Activated T-cell treated with anti-CD3 and anti-CD28 coated beads for 1 hour (primary cell): ENCODE measurements at places on chromosomes 2 and 18.

DNA sequence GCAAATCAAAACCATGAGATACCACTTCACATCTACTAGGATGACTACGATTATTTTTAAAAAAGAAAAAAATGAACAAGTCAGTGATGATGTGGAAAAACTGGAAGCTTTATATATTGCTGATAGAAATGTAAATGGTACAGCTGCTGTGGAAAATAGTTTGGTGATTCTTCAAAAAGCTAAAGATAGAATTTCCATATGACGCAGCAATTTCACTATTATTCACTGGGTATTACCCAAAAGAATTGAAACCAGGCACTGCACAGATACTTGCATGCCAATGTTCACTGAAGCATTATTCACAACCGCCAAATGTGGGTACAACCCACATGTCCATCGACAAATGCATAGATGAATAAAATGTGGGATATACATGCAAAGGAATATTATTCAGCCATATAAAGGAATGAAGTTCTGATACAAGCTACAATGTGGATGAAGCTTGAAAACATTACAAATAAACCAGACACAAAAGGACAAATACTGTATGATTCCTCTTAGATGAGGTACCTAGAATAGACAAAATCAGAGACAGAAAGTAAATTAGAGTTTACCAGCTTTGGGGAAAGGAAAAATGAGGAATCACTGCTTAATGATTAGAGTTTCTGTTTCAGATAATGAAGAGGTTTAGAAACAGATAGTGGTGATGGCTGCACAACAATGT, 11.1 kb downstream of the RTTN start:
- DNase-seq = no peak

- no peak for DNase-seq
Measured at GRCh38 chr18:10213526-10213925, 240.9 kb upstream of the APCDD1 start.

DNA sequence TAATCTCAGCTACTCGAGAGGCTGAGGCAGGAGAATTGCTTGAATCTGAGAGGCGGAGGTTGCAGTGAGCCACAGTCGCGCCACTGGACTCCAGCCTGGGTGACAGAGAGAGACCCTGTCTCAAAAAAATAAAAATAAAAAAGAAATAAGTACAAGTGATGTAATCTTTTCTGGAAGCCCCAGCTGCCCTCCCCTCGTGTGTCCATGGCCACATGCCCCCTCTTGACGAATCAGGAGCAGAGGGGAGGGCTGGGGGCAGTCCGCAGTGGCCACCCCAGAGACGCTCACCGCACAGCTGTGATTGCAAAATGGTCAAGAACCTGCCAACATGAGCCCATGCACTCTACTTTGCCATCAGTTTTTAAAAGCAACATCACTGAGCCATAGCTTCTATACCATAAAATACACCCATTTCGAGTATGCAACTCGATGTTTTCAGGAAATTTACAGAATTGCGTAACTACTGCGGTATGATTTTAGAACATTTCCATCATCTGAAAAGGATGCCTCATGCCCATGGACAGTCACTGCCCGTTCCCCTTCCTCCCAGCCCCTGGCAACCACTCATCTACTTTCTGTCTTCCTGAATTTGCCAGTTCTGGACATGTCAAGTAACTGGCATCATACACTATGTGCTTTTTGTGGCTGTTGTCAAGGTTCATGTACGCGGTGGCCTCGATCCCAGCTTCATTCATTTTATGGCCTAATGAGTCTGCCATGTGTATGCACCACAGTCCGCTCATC, 88.1 kb downstream of the NDUFA10 start:
- no peak for DNase-seq

GRCh38 chr2:233938676-233939370, 21.6 kb downstream of the TRPM8 start:
- DNase-seq = no peak

DNA sequence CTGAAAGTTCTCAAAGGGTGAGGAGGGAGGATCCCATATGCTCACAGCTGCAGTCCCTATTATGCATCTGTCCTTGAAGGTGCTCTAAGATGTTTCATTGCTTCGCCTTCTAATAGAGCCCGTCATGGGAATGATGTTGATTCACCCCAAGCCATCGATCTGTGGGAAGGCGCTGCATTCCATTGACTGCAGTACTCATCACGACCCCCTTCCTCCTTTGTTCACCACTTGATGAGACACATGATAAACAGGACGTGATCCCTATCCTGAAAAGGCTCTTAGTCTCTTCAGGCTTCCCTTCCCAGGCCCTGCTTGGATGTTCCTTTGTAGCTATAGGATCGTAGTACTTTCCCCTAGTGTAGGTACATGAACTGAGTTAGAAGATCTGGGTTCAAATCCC, 181.8 kb downstream of the AGPS start:
- no peak for DNase-seq

- no peak for DNase-seq
Measured at GRCh38 chr18:51029378-51029693, 677 bp upstream of the SMAD4 start.

GRCh38 chr18:78837754-78838153, 141.9 kb upstream of the SALL3 start:
- no peak for DNase-seq

DNA sequence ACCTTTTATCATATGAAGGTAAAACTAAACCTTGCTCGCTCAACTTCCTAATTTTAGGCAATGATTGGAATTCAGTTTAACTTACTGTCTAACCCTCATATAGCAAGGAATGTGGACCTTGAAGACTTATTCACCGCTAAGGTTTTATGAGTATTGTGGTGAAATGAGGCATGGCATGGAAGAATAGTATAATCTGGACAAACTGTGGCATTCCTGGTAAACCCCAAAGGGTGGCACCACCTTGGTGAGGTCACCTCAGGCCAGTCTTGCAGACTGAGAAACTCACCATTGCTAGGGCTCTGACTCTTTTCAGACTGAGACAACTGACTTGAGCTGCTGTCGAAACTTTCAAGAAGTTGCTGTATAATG, 51.1 kb upstream of the EHBP1 start:
- no peak for DNase-seq

DNA sequence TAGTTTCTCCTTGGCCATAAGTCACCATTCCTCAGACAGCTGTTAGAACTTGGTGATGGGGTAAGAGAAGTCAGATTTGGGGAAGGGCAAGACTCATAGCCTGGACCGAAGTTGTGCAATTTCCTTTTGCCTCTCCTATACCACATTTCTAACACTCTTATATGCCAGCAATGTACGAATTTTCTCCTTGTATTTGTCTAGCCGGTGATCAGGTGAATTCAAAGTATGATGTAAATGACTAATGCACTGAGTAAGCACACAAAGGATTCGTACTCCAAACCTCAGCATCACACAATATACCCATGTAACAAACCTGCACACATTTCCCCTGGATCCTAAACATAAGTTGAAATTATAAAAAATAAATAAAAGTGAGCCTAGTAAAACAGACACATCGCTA, 1143.5 kb upstream of the CELF4 start:
- no peak for DNase-seq

DNA sequence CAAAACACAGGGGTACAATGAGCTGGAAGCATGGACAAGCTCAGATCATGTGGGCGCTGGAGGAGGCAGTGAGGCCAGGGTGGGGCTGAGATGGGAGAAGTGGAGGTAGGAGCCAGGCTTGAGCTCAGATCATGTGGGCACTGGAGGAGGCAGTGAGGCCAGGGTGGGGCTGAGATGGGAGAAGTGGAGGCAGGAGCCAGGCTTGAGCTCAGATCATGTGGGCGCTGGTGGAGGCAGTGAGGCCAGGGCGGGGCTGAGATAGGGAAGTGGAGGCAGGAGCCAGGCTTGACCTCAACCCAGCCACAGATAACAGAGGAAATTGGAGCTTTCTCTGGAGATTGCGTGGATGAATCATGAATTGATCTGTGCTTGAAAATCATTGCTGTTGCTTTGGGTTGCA, 48.3 kb upstream of the TMEM18 start:
- no peak for DNase-seq

DNA sequence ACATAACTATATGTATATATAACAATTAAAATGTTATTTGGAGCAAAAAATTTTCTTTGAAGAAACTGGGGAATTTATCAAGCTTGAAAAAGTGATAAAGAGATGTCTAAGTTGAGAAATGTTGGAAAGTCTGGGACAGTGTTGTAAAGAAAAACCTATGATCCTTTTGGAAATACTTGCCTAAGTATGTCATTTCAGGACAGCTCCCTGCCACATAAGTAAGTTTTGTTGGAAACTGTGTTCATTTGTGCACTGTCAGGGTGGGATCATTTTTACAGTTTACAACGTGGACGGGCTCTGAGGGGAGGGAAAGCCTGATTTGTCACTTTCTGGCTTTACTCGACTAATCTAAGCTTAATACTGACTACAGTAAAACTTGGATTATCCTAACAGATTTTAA, 10.4 kb upstream of the COL3A1 start:
- no peak for DNase-seq

DNA sequence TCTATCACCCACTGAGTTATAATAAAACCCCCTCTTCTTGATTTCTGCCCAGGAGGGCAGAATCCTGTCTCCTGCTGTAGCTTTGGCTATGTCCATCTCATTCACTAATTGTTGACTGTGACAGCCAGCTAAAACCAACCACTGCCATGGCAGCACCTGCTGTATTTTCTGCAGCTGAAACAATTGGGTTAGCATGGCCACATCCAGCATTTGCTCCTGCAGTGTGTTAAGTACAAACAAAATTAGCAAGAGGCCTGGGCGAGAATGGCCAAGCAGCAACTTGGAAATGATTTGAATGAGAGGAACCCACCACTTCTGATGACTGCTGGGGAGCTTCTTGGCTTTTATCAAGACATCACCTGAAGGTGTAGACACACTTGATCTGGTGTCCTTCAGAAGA, 89.4 kb upstream of the LRRTM1 start:
- DNase-seq = no peak
